ENCODE measurements at places on chromosomes 6 and 20.
A peak's percentile ranks its signal among the peaks of the same experiment; 100 is the strongest.

DNA sequence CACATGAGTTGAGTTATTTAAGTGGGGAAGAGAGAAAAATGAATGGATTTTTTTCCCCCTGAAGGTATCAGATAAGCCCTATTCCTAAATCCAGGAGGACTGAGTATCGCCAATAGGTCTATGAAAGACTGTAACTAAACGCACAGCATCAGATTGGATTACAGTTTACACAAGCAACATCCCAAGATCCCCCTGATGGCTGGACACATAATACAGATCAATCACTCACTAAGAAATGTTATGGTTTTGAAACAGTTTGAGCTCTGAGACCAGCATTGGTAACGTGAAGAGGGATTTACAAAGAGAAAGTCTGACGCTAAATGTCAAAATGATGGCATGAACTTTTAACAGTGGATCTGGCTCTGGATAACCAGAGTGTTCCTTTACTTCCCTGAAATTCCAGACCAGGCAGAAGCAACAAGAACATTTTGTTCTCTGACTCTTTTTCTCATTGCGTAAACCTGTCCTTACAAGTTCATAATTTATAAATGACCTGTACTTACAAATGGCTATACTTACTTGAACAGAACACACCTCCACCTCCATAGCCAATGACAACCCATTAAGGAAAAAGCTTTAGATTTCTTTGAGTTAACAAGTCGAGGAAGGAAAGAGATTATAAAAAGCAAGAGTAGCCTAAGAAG is 131.8 kb upstream of the BEND3 start:
- DNase-seq: peak; percentile 36

DNA sequence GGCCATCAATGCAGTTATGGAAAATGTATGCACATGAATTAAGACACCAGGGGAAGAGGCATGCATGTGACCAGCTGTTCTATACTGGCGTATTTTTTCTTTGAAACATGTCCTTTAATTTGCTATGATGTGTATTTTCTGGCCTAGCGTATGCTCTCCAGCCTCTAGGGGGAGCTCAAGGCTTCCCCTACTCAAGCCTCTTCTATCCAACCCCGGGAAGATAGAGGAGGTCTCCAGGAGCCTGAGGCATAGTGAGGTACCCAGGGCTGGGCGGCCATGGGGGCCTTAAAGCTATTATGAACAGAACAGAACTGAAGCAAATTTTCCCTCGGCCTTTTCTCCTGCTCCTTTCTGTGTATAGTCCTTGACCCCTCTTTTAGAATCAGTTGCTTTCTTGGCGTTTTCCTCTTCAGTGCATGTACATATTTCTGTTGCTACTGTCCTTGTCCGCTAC is 528.9 kb downstream of the MAFB start:
- DNase-seq: peak; percentile 72

DNA sequence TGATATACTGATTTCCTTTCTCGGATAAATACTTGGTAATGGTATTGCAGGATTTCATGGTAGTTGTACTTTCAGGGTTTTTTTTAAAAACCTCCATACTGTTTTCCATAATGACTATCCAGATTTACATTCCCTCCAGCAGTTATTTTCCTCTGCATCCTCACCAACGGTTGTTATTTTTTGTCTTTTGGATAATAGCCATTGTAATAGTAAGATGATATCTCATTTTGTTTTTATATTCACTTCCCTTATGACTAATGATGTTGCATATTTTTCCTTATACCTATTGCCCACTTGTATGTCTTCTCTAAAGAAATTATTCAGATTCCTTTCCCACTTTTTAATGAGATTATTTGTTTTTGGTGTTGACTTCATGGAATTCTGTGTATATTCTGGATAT is 231.0 kb downstream of the MEI4 start:
- no peak for DNase-seq

DNA sequence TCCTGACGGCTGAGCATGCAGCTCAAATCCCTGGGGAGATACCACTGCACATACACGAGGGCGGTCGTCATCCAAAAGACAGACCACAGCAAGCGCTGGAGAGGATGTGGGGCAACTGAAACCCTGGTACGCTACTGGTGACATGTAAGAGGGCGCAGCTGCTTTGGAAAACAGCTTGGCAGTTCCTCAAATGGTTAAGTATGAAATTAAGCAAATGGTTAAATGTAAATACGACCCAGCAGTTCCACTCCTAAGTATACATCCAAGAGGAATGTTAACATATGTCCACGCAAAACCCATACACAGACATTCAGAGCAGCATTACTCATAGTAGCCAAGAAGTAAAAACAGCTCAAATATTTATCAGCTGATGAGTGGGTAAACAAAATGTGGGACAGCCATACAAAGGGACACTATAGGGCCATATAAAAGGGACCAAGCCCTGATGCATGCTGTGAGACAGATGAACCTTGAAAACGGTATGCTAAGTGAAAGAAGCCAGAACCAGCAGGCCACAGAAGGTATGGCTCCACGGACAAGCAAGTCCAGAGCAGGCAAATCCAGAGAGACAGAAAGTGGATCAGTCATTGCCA is 38.5 kb downstream of the RIPOR3 start:
- no peak for DNase-seq

GRCh38 chr6:1190366-1190765 is 121.5 kb upstream of the FOXQ1 start:
- peak; percentile 83 for DNase-seq

GRCh38 chr6:31710523-31711219 is 4.0 kb downstream of the LY6G6F start:
- no peak for DNase-seq

GRCh38 chr20:61819574-61819846 is 246.2 kb downstream of the TAF4 start:
- DNase-seq: no peak

DNA sequence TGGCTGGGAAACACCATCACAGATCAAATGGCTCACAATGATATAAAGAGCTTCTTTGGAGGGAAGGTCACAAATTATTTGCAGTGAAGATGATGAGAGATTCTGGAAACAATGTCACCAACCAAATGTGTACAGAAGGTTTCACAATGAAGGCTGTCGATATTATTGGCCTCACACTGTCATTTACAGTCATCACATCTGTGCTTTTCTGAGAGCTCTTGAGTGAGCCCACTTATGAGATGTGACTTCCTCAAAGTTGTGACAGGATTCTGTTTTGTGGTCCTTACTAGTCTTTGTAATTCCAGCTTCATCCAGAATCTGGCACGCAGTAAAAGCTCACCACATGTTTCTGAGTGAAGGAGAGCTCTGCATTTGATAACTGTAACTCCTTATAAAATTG is 133.6 kb downstream of the LMBRD1 start:
- DNase-seq: no peak

- DNase-seq: no peak
Measured at GRCh38 chr6:93120154-93120742, 299.1 kb downstream of the EPHA7 start.

DNA sequence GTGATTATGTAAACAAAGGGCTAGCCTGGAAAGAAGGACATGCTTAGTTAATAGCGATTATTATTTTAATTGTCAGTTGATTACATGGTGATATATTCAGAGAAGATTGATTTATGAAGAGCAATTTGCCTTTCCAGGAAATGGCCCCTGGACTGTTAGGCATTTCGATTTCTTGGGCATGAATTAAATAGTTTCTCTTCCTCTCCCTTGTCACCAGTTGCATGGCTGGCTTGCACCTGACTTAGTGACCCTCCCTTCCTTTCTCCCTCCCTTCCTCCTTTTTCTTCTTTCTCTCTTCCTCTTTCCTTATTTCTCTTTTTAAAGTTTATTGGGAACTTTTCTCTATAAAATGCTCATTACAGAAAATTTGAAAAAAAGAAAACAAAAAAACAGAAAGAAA is 235.4 kb downstream of the CDC5L start:
- DNase-seq: no peak

DNA sequence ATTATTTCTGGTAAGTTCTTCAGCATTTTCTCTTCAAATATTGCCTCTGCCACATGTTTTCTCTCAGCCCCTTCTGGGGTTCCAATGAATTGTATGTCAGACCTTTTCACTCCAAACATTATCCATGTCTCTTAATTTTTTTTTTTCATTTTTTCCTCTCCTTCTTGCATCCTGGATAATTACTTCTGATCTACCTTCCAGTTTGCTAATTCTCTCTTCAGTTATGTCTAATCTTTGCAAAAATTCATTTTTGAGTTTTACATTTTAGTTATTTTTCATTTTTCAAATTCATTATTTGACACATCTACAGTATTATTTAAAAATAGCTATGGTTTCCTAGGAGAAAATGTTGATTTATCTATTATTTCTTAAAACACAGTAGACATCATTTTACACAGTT is 271.7 kb downstream of the TFAP2B start:
- DNase-seq: no peak

All from RWPE1 (cell line).